ENCODE measurements at places on chromosomes 1 and 21.
A peak's percentile ranks its signal among the peaks of the same experiment; 100 is the strongest.

- DNase-seq, result no peak
Measured at GRCh38 chr1:227124473-227124872, 184.4 kb downstream of the COQ8A start.

DNA sequence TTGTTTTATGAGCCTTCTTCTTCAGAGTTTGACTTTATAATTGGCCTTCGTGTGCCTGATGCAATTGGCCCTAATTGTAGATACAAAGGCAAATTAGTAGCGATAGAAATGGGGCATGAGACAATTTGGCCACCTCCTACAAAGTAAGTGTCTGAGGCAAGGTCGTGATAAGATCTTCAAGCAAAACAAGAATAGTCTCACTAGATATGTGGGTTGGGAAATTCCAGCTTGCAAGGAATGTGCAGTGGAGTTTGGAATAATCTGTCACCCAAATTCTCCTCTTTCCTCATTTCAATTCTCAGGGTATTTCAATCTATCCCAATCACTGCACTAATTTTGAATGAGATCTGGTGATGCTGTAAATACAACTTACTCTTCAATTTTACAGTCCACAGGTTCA lies 11.4 kb upstream of the TSNAX start:
- no peak for DNase-seq

DNA sequence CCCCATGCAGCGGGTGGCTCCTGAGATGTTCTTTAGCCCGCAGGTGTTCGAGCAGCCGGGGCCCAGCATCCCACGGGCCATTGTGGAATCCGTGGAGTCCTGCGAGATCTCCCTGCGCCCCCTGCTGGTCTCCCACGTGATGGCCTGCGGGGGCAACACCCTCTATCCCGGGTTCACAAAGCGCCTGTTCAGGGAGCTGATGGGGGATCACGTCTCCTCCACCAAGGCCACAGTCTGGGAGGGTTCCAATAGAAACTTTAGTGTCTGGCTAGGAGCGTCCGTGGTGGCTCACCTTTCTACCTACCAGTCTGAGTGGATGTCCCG lies 71.0 kb downstream of the ACTL8 start:
- DNase-seq, result no peak

DNA sequence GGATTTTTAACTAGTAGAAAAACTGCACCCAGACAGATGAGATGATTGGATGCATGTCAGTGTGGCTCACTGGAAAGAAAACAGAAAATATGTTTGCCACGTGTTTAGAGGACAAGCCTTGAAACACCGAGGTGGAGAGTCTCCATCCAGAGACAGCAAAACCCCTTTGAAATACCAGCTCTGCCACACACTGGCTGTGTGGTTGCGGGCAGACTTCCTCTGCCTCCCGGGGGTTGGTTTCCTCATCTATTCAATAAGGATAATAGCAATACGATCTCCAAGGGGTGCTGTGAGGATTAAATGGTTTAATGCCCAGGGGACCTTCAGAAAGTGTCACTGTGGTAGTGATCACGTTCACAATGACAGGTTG lies 67.2 kb upstream of the PARP1 start:
- DNase-seq, result no peak

DNA sequence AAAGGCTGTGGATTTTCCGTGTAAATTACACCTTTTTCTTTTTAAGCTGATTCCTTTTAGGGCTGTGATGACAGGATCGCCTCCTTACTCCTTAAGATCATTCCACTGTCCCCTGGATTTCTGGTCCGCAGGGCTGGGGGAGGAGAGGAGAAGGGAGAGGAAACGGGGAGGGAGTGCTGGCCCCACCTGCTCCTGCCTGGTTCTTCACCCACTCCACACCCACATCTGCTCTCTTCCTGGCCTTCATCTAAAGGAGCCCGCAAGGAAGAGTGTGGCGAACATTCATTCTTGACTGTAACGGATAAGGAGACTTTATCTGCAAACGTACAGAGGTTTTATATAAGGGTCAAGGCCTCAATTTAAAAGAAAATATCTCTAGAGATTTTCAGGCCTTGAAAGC lies 242.0 kb downstream of the RHOU start:
- DNase-seq, result no peak

- DNase-seq, result no peak
Measured at GRCh38 chr1:33007190-33008050, 29.3 kb downstream of the AK2 start.

- peak; percentile 95 for DNase-seq
Measured at GRCh38 chr1:209805875-209806760, at the start of gene IRF6. Gene IRF6 (minus strand): TSS chr1:209806142. CDS start chr1:209801413, 4,729 bp downstream.

DNA sequence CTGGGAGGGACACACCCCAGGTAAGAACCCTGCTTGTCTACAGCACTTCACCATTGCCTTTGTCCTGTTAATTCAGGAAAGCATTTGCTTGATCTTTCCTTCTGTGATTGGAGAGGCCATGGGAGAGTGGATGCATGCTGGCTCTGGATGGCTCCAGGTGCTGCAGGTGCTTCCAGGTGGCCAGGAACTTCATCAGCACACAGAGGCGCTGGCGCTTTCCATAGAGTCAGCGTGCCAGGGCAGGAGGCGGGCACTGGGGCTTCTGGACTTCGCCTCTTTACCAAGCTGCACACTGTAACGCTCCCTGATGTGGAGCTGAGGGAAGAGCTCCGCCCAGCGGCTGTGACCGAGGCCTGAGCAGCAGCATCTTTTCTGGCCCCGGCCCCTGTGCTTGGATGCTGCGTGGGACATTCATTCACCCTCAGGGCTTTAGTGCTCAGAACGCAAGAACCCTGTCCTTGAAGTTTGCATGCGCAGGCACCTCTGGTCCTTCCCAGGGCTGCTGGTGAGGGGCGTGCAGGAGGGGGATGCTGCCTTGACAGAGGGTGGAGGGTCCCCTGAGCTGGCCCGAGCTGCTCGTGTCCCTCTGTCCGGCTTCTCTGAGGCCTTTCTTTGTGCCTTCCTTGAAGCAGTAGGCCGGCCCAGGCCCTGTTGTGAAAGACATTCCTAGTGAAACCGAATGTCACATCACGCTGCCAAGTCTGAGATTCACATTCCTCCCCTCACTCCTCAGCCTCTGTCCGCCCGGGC lies 1.6 kb upstream of the MX2 start:
- peak; percentile 80 for DNase-seq

DNA sequence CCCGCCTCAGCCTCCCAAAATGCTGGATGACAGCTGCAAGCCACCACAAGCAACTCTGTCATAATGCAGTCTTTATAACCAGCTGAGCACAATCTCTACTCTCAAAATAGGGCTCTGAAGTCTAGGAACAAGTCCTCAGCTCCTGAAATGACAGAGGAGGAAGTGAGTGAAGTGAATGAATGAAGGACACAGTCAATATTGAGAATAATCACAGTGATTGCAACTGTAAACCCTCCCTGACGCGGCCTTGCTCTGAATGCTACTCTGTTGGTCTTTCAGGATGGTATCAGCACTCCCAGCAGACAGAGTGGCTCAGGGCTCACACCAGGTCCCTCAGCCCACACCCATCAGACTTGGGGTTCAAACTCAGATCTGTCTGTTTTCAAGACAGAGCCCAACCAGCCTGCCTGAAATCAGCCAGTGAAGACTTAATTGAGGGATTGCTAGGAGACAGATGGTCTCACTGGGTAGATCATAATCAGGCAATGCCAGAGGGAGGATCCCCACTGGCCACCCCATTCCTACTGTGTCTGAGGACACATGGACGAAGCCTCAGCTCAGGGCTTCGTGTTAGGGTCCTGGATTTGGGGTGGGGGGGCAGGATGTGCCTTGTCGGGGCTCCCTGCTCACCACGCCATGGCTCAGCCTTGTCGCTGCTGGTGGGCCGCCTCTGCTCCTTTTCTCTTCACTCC lies 20.9 kb downstream of the RNF187 start:
- DNase-seq, result no peak

DNA sequence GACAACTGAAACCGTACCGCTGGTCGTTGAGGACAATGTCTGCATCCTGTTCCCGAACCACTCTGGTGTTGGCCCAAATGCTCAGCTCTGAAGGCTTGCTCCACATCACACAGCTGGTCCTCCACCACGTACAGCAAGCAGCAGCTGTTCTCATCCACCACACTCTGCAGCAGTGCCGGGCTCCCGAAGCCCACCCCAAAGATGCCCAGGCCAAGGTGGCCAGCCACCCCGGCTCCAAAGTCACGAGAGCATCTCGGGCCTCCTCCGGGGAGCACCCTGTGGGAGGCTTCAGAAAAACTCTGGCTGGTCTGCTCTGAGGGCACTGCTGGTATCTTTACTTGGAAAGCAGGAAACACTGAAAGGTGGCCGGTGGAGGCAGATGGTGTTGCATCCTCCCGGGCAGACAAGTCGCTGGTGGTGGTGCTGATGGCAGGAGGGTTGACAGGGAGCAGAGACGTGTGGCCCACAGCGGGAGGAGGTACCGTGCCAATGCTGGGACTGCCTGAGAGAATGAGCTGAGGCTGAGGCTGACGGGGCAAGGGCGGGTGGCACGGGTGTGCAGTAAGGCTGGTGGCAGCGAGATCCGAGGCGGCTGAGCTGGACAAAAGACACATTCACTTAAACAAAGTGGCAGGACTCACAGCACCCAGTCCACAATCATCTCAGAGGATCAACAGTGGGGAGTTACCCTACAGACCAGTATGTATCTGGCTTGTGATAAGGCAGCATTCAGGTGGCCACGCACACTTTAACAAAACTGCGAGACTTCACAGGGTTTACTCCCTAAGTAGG lies 6.5 kb upstream of the CCDC27 start:
- peak; percentile 72 for DNase-seq

- peak; percentile 89 for DNase-seq
Measured at GRCh38 chr1:167617153-167618147, 12.6 kb upstream of the RCSD1 start.

DNA sequence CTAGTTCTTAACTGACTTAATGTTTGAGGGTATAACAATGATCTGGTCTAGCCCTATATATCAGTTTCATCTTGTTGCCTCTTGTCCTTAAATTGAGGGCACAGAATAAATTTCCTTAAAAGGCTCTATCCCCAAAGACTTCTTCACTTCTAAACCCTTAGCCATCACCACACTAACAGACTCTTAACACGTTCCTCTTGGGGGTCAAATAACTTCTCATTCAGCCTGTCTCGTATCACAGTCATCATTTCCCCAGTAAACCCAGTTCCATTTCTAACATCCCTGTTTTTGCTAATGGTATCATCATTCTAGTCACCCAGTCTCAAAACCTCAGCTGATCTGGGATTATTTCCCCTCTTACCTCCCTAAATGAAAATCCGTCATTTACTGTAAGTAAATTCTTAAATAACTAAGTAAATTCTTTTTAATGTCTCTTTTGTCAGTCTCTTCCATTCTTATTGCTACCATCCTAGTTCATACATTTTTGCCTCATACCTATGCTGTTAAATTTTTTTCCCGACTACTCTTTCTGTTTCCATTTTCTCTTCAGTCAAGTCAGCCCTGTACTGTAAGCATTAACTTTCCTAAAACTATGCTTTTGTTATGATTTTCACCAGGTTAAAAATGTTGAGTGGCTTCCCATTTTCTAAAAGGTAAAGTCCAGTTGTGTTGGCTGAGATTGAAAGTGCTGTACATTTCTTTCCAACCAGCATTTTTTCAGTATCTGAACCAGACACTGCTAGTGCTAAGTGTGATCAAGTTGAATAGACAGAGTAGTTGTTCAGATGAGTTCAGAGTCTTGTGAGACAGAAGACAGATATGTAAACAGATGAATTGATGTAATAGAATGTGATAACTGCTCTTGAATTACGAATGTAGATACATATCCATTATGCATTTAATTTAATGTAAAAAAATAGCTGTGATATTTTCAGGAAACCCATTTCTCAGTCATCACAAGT lies 6.9 kb downstream of the CTTNBP2NL start:
- no peak for DNase-seq

GRCh38 chr1:184356891-184357290 lies 29.9 kb upstream of the C1orf21 start:
- no peak for DNase-seq

- DNase-seq, result peak; percentile 80
Measured at GRCh38 chr1:206924592-206925105, 2.9 kb upstream of the FCMR start.

DNA sequence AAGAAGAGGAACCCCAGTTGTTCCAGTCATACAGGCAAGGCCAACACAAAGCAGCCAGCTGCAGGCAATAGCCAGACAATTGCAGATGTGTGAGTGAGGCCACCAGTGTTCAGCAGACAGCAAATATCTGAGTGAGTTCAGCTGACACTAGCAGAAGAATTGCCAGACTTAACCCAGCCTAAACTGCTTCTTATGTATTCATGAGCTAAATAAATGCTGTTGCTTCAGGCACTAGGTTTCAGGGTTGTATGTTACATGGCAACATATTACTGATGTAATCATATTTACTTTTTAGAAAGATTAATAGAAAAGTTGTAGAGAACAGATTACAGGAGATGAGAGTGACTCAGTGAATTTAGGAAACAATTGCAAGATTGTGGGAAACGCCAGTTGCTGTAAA lies 129.8 kb upstream of the CHODL start:
- DNase-seq, result no peak
